Aorta (tissue), 5 donors: ENCODE measurements at places on chromosomes 6 and 20.

- no peak overlapping the region for H3K27ac ChIP-seq
- no peaks in the 10 kb centered on the region for H3K36me3 ChIP-seq
- H3K4me1 ChIP-seq: no peaks in the 10 kb centered on the region
- no peak overlapping the region for H3K4me3 ChIP-seq
Measured at GRCh38 chr20:8504030-8504429, 372.0 kb downstream of the PLCB1 start.

- H3K4me3 ChIP-seq: no peak overlapping the region
- no peaks in the 10 kb centered on the region for H3K4me1 ChIP-seq
- DNase-seq: no peak
- no peaks in the 10 kb centered on the region for H3K36me3 ChIP-seq
Measured at GRCh38 chr6:4185419-4185818, 50.0 kb upstream of the ECI2 start.

DNA sequence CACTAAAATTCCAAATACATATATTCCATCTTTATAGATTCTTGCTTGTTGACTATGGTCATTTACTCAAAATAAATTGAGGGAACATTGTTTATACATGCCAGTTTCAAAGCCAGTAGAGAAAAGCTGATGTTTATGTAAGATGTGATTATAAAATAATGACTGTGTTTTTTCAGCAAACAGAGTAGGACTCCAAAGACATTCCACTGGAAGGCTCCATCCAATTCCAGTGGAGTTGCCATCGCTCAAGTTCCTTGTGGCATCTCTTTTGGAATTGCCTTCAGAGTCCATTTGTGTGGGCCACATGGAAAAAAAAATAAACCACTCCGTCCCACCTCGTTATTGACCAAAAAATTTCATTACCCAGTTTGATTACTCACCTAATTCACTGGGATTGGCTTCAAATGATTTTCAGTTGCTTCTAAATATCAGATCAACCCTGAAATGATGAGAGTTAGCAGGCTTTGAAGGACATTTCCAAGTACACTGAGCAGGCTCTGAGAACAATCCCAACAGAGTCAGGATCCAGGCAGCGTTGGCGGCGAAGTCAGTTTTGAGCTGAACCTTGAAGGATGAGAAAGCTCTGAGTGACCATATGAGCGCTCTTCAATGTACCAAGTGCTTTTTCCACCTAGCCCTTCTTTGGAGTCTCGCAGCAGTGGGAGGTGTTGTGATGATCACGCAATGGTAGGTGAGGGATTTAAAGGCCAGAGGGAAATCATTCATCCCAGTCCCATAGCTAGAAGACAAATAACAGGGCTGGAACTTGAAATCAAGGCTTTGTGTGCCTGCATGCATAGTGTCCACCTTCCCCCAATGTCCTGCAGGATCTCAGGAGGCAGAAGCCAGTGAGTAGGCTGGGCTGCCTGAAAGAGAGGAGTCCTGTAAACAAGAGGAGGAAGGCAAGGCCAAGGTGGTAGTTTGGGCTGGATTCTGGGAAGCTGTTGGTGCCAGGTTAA lies 281.7 kb downstream of the CDC5L start:
- no peak overlapping the region for H3K27ac ChIP-seq
- H3K27me3 ChIP-seq: no peaks in the 10 kb centered on the region
- no peaks in the 10 kb centered on the region for H3K4me1 ChIP-seq
- H3K36me3 ChIP-seq: no peaks in the 10 kb centered on the region
- DNase-seq: no peak

GRCh38 chr6:111922454-111923297 lies 49.4 kb upstream of the FYN start:
- H3K27me3 ChIP-seq: no peaks in the 10 kb centered on the region
- H3K4me3 ChIP-seq: no peak overlapping the region
- no peaks in the 10 kb centered on the region for H3K4me1 ChIP-seq
- no peaks in the 10 kb centered on the region for H3K36me3 ChIP-seq
